ENCODE measurements at places on chromosomes 3 and 15.

GRCh38 chr3:59235634-59236012, 185.8 kb upstream of the CFAP20DC start:
- no peak for DNase-seq

DNA sequence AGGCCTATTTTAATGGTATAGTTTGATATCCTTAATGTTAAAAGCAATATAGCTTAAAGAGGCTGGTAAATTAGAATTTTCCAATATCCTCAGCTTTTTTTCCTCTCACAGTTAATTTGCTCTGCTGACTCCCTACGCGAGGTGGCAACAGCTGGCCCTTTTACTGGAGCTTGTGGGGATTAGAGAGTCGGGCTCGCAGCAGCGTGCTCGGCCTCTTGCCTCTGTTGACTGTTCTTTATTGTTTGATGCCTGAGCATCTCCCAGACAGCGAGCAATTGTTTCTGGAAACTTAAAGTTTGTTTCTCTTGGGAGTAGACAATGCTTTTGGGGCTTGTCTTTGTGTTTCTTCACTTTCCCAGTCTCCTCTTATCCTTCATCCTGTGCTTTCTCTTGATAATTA, 80.8 kb downstream of the OPA1 start:
- DNase-seq, result peak; percentile 53

GRCh38 chr3:114374433-114374990, 80.7 kb downstream of the TIGIT start:
- no peak for DNase-seq

- peak; percentile 37 for DNase-seq
Observed at GRCh38 chr15:82197733-82198594, 64.6 kb downstream of the EFL1 start.

- DNase-seq, result no peak
Observed at GRCh38 chr15:65603559-65603958, 7.4 kb downstream of the INTS14 start.

GRCh38 chr3:126664591-126665214, 9.8 kb upstream of the TXNRD3 start:
- DNase-seq, result peak; percentile 10

DNA sequence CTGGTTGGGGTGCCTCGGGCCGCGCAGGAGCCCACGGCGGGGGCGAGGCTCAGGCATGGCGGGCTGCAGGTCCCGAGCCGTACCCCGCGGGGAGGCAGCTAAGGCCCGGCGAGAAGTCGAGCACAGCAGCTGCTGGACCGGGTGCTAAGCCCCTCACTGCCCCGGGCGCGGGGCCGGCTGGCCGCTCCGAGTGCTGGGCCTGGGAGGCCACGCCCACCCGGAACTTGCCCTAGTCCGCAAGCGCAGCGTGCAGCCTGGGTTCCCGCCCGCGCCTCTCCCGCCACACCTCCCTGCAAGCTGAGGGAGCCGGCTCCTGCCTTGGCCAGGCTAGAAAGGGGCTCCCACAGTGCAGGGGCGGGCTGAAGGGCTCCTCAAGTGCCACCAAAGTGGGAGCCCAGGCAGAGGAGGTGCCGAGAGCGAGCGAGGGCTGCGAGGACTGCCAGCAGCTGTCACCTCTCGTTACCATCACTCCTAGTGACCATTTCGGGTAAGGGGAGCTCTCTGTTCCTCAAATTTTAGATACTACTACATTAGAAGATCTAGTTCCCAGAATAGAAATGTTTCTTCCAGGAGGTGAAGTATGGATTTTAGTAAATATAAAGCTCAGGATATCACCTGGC, 417.0 kb upstream of the AGTR1 start:
- no peak for DNase-seq

DNA sequence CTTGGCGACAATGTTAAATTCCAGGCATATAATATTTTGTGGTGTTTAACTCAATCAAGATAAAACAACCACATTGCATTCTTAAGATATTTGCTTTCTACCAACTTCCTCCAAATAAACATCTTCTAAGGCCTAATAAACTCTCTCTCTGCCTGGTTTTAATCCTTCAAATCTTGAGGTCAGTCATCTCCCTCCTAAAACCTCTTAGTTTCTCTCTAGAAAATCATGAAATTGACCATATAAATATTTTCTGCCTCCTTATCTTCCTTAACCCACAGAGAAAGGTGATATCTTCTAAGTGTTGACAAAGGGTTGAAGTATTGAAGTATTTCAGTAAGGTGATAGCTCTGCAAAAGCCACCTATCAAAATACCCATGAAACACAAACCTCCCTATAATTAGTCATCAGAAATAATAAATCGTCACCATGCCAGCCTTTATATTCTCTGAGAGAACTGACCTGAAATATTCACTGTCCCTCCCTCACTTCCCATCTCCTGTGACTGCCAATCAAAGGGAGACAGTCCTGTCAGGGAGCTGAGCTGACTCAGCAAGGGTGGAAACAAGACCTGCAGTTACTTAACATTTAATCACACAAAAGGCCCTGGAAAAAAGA, 1261.1 kb downstream of the ROBO1 start:
- no peak for DNase-seq

- no peak for DNase-seq
Observed at GRCh38 chr3:188146219-188146618, 7.7 kb upstream of the LPP start.

- DNase-seq, result no peak
Observed at GRCh38 chr3:25449857-25450256, 21.8 kb downstream of the RARB start.

DNA sequence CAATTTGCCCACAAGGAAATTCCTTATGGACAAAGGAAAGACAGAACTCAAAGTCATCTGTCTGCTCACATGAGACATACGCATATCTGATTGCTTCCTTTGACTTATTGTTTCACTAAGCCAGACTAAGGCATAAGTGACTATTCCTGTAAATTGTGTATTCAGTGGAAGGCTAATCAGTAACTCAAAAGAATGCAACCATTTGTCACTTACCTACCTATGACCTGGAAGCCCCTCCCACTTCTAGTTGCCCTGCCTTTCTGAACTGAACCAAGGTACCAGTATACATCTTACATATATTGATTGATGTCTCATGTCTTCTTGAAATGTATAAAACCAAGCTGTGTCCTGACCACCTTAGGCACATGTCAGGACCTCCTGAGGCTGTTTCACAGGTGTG, 53.5 kb upstream of the PROK2 start:
- no peak for DNase-seq

DNA sequence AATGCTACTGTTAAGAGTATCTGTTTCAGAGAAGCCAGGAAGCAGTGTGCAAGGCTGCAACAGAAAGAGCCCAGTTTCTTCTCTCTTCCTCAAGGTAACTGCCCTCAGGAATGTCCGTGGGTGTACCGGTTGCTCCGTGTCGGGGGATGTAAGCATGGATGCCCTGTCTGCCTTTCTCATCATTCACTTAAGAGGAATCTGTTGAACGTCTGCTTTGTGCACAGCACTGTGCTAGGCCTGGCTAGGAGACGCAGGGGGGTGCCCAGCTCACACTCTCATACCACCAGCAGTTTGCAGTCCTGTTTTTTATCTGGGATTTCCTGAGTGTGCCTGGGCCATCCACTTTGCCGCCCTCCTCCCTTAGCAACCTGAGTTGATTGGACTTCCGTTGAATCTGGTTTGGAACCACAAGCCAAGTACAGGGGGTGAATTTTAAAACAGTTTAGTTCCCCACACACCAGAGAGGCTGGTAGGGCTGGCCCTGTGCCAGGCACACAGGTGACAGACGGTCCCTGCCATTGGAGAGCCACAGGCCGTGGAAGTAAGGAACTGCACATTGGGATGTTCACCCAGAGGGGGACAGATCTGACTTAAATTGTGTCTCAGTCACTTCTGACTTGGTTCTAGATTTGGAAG, 11.2 kb downstream of the BOC start:
- DNase-seq, result peak; percentile 47

- DNase-seq, result no peak
Observed at GRCh38 chr15:69402816-69403215, 11.3 kb upstream of the KIF23 start.

DNA sequence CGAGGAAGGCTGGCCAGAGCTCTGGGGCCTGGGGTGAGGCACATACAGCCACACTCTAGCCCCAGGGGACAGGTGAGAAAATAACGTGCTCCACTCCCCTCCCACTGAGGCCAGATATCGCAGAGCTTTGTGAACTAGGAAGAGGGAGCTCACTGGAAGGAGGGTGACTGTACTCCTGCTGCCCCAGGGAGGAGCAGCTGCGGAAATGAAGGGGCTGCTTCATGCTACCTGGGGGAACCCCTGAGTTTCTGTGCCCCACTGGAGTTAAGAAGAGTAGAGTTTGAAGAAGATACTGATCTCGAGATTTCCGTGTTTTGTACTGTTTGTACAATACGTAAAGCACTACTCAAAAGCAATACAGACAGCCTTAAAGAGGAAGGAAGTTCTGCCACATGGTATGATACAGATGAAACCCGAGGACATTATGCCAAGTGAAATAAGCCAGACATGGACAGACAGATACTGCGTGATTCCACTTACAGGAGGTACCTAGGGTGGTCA, 44.6 kb downstream of the CMTM6 start:
- DNase-seq, result no peak

GRCh38 chr15:58467722-58468423, 36.1 kb downstream of the LIPC start:
- no peak for DNase-seq

GRCh38 chr15:40060236-40060961, 21.4 kb upstream of the SRP14 start:
- DNase-seq, result no peak

- DNase-seq, result peak; percentile 38
Observed at GRCh38 chr15:81091889-81092558, 42.0 kb upstream of the CFAP161 start.

- DNase-seq, result no peak
Observed at GRCh38 chr15:49468481-49468839, 45.4 kb downstream of the FGF7 start.

DNA sequence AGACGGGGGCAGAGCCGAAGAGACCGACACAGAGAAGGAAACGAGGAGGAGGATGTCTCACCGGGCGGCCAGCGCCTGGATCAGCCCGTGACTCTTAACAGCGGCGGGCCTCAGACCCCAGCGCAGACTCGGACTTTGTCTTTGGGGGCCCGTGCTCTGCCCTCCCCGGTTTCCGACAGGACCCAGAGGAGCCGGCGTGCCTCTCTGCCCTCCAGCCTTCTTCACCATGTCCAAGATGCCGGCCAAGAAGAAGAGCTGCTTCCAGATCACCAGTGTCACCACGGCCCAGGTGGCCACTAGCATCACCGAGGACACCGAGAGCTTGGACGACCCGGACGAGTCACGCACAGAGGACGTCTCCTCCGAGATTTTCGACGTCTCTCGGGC, 1.0 kb downstream of the TSC22D2 start:
- no peak for DNase-seq

DNA sequence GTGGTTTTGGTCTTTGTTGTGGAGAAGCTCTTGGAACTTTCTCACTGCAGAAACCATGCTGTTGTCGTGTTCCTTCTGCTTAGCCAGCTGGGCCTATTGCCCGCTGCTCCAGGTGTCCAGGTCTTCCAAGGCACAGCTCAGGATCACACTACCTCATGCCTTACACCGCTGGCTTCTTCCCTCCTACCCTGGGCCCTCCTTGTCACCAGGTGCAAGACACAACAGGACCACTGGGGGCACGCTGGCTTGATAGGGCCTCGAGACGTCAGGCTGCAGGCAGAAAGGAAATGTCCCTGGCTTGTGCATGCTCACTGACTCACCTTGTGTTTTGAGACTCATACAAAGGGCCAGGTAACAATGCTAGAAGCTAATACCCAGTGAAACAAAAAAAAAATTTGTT, 32.3 kb downstream of the PAQR9 start:
- peak; percentile 23 for DNase-seq

DNA sequence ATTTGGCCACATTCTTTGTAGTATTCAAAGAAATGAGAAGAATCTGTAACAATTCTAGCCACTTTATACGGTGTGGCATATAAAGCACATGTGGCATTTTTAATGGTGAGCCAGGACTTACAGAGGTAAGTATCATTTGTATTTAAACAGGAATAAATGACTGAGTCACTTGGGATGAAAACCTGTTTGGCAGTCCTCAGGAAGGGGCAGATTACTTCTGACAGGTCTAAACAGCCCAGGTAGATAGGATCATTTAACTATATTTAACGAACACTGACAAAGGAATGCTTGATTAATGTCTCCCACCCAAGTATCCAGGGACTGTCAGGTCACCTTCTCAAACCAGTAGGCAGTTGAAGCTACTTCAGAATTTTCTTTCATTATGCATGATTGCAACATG, 241.5 kb upstream of the SATB1 start:
- no peak for DNase-seq

DNA sequence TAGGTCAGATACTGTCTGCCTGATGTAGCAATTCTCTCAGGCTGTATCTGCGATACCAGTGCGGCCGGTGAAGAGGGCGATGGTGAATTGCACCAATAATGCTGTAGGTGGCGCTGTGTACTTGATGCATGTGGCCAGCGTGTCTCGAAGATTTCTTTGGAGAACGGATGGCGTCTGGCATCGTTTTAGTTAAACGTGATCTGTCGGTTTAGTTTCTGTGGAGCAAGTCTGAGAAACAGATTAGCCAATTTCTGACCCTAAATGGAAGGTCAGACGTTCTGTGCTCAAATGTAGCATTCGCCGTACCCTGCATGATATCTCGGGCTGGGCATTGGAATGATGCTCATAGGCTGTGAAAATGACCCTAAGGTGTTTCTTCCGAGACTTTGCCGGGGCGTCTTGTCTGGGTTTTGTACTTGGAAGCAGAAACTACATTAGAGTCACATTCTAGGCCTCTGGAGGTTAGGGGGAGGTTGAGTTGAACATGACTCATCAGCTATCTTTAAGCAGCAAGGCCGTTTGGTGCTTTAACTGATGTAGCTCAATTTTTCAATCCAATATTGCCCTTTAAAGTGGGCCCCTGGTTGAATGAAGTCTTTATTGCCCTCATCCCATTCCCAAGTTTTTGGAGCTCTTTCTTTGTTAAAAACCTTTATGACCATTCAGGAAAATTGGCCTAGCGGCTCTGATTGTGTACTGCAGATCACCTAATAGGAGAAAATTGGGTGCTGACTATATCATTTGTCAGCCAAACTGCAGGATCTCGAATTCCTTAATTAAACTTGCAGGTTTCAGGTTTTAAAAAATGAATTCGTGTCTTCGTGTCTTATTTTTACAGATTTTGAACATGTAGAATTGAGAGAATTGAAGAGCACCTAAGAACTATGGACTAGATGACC, 80.0 kb downstream of the SQOR start:
- DNase-seq, result peak; percentile 65

GRCh38 chr3:114452256-114452655, 158.4 kb downstream of the TIGIT start:
- DNase-seq, result peak; percentile 56

GRCh38 chr3:116388867-116389385, 56.4 kb downstream of the LSAMP start:
- peak; percentile 98 for DNase-seq

- no peak for DNase-seq
Observed at GRCh38 chr3:128369121-128369703, 97.5 kb downstream of the DNAJB8 start.

- DNase-seq, result no peak
Observed at GRCh38 chr15:79299126-79299840, 11.6 kb upstream of the TMED3 start.
